Ovary (tissue), 10 donors: ENCODE measurements at places on chromosomes 2 and 18. TPM values are rescaled to one million over a fixed set of nuclear protein-coding genes. Genes with fewer than 3 reads are reported as not detected.

- no peaks in the 10 kb centered on the region for H3K27me3 ChIP-seq
- H3K4me1 ChIP-seq: no peaks in the 10 kb centered on the region
- H3K36me3 ChIP-seq: no peaks in the 10 kb centered on the region
- no peak for DNase-seq
Observed at GRCh38 chr18:41870191-41870590, 84.8 kb upstream of the PIK3C3 start.

DNA sequence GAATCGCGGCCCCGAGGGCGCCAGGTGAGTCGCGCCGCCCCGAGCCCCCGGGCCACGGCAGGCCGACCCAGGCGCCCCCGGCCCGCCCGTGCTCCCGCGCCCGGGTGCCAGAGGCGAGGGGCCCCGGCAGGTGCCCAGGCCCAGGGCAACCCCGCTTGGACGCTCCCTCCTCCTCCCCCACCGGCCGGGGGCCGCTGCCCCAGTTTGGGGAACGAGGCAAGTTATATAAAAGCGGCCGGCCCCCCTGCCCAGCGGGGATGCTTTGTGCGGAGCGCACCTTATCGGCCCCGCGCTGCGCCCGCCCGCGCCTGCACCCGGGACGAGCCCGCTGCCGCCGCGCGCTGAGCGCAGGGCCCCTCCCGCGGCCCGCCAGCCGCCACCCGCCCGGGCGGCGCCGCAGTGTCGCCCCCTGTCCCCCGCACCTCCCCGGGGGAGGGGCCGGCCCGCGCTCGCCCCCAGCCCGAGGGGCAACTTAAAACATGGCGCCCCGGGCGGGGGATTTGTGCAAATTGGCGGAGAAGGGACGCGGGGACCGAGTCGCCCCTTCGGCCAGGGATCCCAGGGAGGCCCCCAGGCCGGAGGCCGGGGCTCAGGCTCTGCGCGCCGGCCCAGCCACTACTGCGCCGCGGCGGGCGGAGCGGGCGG is 639 bp downstream of the EPB41L3 start:
- H3K36me3 ChIP-seq: no peaks in the 10 kb centered on the region
- peak overlapping the region; percentile 60 for H3K27ac ChIP-seq
- no peaks in the 10 kb centered on the region for H3K27me3 ChIP-seq
- peaks cover 3% of the 10 kb centered on the region for H3K4me1 ChIP-seq

DNA sequence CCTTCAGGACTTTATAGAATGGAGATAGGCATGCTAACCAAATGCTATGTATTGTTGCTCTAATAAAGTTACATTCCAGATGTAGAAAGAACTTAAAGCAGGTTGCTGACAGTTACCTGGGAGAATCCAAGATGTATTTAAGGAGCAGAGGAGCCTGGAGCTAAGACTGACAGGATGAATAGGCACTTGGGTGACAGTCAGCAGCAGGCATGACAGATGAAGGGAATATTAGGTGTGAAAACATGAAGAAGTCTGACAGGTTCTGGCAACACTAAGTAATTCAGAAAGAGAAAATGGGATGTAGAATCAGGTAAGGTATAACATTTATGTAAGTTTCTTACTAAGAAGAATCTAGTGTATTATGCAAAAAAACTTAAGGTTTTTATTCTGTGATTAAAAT is 232.0 kb downstream of the DSC3 start:
- no peaks in the 10 kb centered on the region for H3K4me1 ChIP-seq
- no peak for DNase-seq
- H3K36me3 ChIP-seq: no peaks in the 10 kb centered on the region
- no peaks in the 10 kb centered on the region for H3K27me3 ChIP-seq
- no peak overlapping the region for H3K4me3 ChIP-seq
- H3K27ac ChIP-seq: no peak overlapping the region

Gene RIT2
- total RNA-seq: not detected

Gene KCNK3
- total RNA-seq: 1.1 TPM

DNA sequence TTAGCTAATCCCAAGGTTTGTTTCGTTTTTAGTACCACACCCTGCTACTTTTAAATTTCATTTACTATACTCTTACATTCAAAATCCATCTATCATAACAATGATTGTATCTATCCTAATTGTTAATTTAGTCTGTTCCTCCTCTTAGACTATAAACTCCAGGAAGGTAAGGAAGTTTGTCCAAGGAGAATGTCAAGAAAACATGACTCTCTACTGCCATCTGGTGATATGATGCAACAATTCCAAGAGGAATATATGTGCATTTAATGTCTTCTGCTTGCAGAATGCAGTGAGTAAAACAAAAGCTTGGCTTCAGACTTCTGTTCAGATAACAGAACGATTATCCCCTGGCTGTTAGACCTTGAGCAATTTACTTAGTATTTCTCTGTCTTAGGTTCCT is 1267.1 kb downstream of the LRP1B start:
- DNase-seq: no peak
- no peak overlapping the region for H3K4me3 ChIP-seq
- H3K4me1 ChIP-seq: no peaks in the 10 kb centered on the region

DNA sequence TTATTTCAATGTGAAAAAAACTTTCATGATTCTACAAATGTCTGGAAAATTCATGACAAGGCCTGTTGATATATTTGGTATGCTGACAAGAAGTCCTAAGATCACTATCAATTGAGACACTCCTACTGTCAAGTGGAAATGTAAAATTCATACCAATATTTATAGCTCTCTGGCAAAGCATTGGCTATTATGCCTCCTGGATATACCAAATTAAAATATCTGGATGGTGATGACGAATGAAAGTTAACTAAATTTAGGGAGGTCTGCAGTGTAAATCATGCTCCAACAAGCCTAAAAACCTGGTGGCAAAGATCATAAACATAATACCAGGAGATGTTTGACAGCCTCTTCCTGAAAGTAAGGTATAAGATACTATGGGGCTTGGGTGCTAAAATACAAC is 41.1 kb upstream of the TCF4 start:
- no peak overlapping the region for H3K4me3 ChIP-seq
- no peaks in the 10 kb centered on the region for H3K27me3 ChIP-seq
- no peaks in the 10 kb centered on the region for H3K36me3 ChIP-seq
- no peaks in the 10 kb centered on the region for H3K4me1 ChIP-seq

GRCh38 chr18:21085579-21086166 is 25.9 kb downstream of the ROCK1 start:
- H3K4me1 ChIP-seq: no peaks in the 10 kb centered on the region
- no peak for DNase-seq
- H3K4me3 ChIP-seq: no peak overlapping the region
- no peaks in the 10 kb centered on the region for H3K36me3 ChIP-seq
- H3K27ac ChIP-seq: no peak overlapping the region

- H3K36me3 ChIP-seq: no peaks in the 10 kb centered on the region
- H3K27me3 ChIP-seq: no peaks in the 10 kb centered on the region
- no peak overlapping the region for H3K27ac ChIP-seq
- H3K4me1 ChIP-seq: no peaks in the 10 kb centered on the region
Observed at GRCh38 chr18:21548647-21549046, 51.9 kb downstream of the ESCO1 start.

Gene FIGLA
- total RNA-seq: not detected

DNA sequence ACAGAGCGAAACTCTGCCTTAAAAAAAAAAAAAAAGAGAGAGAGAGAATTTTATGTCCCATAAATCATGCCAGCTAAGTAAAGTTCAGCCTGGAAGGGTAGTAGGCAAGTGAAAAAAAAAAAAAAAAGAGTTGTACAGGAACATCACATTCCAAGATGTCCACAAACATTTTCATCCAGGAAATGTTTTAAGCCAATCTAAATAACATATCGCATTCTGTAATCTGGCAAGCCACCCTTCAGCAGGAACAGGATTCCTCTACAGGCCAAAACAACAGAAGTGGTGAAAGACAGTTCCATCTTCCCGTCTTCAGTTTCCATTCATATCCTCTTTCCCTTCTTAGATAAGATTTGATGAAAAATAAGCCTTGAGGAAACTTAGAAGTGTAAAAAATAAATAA is 1108.1 kb upstream of the DDX18 start:
- H3K27ac ChIP-seq: no peak overlapping the region
- H3K4me1 ChIP-seq: no peaks in the 10 kb centered on the region
- H3K36me3 ChIP-seq: no peaks in the 10 kb centered on the region

DNA sequence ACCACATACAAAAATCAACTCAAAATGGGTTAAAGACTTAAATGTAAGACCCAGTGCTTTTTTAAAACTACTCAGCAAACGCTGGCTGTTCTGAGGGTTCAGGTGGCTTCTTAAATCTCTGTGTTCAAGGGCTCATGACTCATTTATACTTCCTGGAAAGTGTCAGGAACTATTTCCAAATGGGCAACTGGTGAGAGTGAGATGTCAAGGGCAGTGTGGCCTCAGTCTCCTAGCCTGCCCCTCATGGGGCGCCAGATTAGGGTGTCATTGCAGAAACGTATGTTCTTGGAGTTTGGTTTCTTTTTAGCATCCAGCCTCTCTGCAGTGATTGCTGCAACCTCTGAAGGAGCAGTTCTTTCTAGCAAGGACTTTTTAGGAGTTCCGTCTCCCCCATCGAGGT is 485.4 kb downstream of the TNS1 start:
- no peaks in the 10 kb centered on the region for H3K27me3 ChIP-seq
- H3K4me1 ChIP-seq: no peaks in the 10 kb centered on the region
- no peak overlapping the region for H3K27ac ChIP-seq
- no peaks in the 10 kb centered on the region for H3K36me3 ChIP-seq
- peak; percentile 45 for DNase-seq

GRCh38 chr2:25957743-25958142 is 24.6 kb downstream of the KIF3C start:
- H3K27ac ChIP-seq: no peak overlapping the region
- no peaks in the 10 kb centered on the region for H3K4me1 ChIP-seq
- H3K36me3 ChIP-seq: no peaks in the 10 kb centered on the region
- no peaks in the 10 kb centered on the region for H3K27me3 ChIP-seq

- DNase-seq: no peak
- H3K4me1 ChIP-seq: no peaks in the 10 kb centered on the region
- no peak overlapping the region for H3K27ac ChIP-seq
Observed at GRCh38 chr2:36253086-36253485, 102.5 kb upstream of the CRIM1 start.

DNA sequence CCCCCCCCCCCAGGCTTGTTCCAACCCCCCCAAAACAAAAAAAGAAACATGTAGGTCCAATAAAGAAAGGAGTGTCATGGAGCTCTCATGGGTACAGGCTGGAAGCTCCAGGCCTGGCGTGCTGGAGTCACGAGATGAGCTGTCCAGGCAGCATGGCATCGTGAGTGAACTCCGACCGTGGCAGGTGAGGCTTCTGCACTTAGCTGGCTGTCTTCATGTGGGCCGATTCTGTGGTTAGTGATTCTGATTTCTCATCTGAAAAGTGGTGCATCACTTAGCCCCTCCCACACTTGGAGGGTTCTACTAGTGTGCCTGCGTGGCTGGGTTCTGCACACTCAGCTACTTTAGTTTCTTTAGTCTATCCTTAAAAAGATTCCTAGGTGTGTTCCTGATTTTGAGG is 126.4 kb upstream of the MGAT5 start:
- H3K27me3 ChIP-seq: no peaks in the 10 kb centered on the region
- no peak overlapping the region for H3K4me3 ChIP-seq
- H3K27ac ChIP-seq: no peak overlapping the region
- no peaks in the 10 kb centered on the region for H3K36me3 ChIP-seq
- no peak for DNase-seq
- peaks cover 14% of the 10 kb centered on the region for H3K4me1 ChIP-seq

- H3K27ac ChIP-seq: no peak overlapping the region
- DNase-seq: no peak
- no peak overlapping the region for H3K4me3 ChIP-seq
- H3K27me3 ChIP-seq: no peaks in the 10 kb centered on the region
Observed at GRCh38 chr18:46301571-46301970, 197.4 kb downstream of the HAUS1 start.

GRCh38 chr2:30098266-30099005 is 48.4 kb upstream of the YPEL5 start:
- DNase-seq: no peak
- H3K4me1 ChIP-seq: no peaks in the 10 kb centered on the region
- H3K36me3 ChIP-seq: no peaks in the 10 kb centered on the region
- H3K27me3 ChIP-seq: no peaks in the 10 kb centered on the region
- H3K27ac ChIP-seq: no peak overlapping the region

DNA sequence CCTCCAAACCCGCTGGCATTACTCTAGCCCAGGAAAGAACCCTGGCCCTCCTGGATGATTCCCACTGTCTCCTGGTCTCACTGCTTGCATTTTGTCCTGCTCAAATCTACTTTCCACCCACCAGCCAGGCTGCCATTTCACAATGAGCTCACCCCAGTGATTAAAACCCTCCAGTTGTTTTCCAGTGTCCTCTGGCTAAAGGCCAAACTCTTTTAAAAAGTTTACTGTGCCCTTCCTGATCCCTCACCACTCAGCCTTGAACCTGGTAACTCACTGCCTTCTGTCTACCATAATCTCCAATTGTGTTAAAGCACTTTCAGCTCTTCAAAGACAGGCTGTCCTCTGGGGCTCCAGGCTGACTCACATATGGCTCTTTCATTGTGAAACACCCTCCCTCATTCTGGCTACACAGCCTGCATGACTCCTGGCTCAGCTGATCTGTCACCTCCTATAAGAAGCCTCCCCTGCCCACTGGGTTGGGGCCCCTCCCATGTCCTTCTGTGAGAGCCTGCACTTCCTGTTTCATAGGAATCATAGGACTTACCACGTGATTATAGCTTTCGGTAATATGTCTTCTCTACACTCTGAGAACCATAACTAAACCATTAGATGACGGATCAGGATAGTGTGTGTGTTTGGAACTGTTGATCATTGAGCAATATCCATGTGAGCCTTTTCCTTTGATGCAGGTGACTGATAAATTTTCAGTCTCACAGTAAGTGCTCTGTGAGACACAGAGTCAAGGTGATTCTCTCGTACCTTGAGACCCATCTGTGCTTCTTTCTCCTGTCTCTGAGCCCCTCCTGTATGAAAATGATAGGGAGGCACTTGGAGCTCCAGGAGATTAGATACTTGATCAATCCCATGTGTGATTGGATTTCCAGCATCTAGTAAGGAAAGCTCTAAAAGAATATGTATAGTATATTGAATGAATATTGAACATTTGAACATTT is 590.8 kb upstream of the ID2 start:
- no peaks in the 10 kb centered on the region for H3K27me3 ChIP-seq
- DNase-seq: peak; percentile 41
- H3K4me1 ChIP-seq: no peaks in the 10 kb centered on the region
- no peaks in the 10 kb centered on the region for H3K36me3 ChIP-seq

DNA sequence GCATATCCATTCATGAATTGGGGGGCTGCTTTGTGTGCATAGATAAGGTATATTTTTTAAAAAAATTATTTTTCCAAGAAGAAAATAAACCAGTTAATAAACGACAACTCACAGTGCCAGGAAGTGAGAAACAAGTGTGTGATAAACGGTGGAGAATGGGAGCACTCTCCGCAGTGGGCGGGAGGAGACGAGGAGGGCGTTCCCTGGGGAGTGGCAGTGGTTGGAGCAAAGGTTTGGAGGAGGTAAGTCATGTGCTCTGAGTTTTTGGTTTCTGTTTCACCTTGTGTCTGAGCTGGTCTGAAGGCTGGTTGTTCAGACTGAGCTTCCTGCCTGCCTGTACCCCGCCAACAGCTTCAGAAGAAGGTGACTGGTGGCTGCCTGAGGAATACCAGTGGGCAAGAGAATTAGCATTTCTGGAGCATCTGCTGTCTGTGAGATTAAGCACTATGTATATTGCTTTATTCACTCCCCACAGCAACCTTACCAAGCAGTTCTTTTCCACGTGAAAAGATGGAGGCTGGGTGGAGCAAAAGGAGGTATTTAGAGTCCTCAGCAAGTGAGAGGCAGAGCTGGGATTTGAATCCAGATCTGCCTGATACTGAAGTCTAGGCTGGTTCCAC is 27.0 kb upstream of the CASP8 start:
- no peaks in the 10 kb centered on the region for H3K27me3 ChIP-seq
- peaks cover 5% of the 10 kb centered on the region for H3K4me1 ChIP-seq
- H3K4me3 ChIP-seq: peak overlapping the region; percentile 6
- no peaks in the 10 kb centered on the region for H3K36me3 ChIP-seq
- H3K27ac ChIP-seq: no peak overlapping the region
